ENCODE measurements at places on chromosomes 1 and 21.

- DNase-seq = no peak
These were observed 1644.0 kb upstream of the B3GALT2 start for GRCh38 chr1:194830387-194830786.

GRCh38 chr1:10943991-10944730 is 68.3 kb upstream of the TARDBP start:
- peak; percentile 87 for DNase-seq

GRCh38 chr1:204417074-204417997 is 5.7 kb upstream of the PPP1R15B start:
- peak; percentile 78 for DNase-seq

GRCh38 chr1:101188331-101188730 is 48.5 kb upstream of the S1PR1 start:
- no peak for DNase-seq

DNA sequence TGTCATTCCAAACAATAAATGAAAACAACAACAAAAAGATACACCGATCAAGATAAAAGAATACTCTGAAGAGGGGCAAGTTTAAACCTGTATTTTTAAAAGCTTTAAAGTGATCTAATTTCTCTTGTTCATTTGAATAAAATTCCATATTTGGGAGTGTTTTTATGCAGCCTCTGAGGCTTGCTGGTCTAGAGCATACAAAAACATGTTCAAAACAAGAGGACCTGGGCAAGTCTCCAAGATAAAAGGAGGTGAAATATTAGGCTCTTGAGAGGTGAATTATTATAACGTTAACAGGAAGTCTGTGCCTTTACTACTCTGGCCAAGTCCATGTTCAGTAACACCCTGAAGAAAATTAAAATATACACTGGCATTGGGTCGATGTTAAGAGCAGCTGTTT is 20.1 kb downstream of the URB1 start:
- no peak for DNase-seq

DNA sequence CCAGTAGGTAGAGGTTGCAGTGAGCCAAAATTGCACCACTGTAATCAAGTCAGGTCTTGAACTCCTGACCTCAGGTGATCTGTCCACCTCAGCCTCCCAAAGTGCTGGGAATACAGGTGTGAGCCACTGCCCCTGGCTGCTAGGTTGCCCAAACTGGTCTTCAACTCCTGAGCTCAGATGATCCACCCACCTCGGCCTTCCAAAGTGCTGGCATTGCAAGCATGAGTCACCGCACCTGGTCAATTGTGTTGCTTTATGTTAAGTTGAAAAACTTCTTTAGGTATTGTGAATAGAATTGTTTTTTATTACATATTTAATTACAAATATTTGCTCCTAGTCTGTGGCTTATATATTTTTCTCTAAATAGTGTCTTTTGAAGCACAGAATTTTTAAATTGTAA is 80.5 kb downstream of the PRKAB2 start:
- DNase-seq = no peak

- peak; percentile 27 for DNase-seq
These were observed 20.0 kb downstream of the METTL13 start for GRCh38 chr1:171801487-171801891.

GRCh38 chr1:28010969-28011368 is 51.2 kb downstream of the XKR8 start:
- no peak for DNase-seq

GRCh38 chr1:230808281-230808872 is 59.9 kb downstream of the C1orf198 start:
- DNase-seq = no peak

- DNase-seq = no peak
These were observed 270.4 kb downstream of the HLX start for GRCh38 chr1:221149555-221150075.

Data from colonic mucosa (tissue), 4 donors.